Ureter (tissue), 1 donor: ENCODE measurements at places on chromosomes 5 and 9. TPM values are rescaled to one million over a fixed set of nuclear protein-coding genes. Genes with fewer than 3 reads are reported as not detected.

DNA sequence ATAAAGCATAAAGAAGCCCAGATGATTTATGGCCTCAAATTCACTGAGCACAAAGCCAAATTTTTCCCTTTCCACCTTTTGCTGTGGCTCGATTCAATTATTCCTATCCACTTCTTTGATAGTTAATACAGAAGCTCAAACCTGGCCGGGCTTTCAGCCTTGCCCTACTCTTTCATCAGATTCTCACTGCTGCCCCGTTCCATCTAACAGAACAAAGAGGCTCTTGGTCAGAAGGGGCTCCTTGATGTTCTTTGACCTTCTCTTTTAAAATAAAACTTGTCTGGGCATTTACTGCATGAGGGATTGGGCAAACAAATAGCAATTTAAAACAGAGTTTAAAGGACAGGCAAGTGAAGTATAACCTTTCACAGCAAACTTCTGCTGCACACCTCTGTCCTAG is 9.8 kb downstream of the GRXCR2 start:
- DNase-seq = no peak

DNA sequence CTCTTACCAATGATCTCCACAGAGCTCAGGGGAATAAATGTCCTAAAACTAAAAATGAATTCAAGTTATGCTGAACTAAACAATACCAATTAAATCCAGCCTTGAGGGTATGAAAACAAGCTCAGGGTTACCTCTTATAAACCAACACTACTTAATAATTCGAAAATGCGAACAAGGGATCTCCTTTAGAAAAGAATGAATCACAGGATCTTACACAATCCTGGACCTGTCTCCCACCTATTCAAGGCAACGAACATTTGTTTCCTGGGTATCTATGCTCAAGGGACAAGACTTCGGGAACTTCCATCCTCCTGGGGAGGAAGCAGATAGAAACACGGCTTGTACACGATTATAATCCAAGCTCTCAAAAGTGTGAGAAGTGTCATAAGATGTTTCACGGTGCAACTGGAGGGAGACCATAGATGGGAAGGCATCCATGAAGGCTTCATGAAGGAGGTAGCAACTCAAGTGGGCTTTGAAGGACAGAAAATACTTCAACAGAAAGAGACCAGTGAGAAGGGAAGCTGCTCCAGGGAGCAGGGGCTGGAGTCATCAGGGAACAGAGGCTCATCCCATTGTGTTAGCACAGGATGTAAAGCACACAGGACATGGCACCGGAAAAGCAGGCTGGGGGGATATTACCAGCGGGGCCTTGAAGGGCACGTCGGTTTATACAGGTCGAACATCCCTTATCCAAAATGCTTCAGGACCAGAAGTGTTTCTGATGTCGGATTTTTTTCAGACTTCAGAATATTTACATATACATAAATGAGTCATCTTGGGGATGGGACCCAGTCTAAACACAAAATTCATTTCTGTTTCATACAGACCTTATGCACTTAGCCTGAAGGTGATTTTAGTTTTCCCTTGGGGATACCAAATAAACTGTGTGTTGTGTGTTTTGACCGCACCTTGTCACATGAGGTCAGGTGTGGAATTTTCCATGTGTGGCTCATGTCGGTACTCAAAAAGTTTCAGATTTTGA is 87.4 kb downstream of the TLE1 start:
- DNase-seq = no peak

DNA sequence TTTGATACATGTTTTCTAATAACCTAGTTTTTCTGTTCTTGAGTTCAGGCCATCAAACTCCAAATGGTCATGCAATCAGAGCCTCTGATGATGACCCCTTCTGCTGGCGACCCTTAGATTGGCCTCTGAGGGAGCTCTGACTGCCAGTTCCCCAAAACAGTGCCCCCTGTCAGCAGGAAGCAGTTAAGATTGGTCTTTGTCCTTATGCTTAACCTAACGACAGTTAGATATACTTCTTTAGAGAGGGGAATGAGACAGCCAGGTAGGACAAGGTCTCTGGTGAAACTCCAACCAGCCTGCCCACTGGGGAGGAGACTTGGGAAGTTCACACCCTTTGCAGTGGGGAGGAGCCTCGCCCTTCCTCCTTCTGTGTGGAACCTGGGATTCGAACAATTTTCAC is 390.4 kb upstream of the KIF2A start:
- no peak for DNase-seq

DNA sequence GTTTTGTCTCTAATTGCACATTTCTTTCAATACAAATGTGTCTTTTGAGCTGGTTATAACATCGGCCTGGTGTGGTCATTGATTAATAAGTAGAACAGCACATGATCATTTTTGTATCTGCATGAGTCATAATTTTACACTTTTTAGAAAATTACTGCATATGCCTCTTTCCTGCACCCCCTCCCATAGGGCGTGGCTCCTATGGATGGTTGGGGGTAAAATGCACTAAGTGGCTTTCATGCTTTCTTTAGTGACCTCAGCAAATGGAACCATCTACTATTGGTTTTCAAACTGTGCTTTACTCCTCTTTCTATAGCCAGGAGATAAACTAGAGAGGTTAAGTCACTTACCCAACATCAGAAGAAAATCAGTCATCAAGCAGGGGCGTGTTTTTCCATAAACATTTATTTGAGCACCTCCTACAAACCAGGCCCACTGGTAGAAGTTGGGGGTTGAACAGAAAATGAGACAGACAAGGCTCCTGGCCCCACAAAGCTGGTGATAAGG is 3.8 kb downstream of the ANXA6 start:
- DNase-seq = no peak

DNA sequence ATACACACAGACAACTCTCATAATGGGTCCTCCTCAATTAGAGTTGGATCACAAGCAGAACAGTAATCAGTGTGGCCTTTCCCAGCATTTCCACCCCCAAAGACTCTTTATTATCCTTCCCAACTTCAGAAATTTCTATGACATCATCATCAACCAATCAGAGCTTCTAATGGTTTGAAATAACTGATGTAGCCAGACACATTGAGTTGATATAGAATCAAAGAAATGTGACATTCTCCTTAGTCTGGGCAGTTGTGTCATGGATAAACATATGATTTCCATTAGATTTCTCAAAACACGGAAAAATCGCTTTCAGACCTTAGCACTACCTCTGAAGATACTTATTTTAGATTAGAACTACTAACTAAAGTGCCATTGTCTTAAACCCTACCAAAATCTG is 75.7 kb upstream of the NFIB start:
- DNase-seq = no peak

DNA sequence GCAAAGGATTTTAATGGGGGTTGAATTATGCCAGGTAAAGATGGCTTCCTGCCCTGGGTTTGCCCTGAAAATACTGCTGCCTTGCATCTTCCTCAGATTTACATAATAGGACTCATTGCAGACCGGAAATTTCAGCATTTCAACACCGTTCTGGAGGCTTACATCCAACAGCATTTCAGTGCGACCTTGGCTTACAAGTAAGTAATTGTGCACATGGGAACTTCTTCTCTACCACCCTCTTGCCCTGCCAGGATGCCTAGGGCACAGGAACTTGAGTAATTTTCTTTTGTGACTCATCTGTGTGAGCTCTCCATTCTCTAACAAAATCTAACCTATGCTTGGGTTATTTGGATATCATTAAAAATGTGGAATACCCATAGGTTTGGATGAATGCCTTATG is 80.2 kb downstream of the DOCK2 start:
- DNase-seq = no peak

GRCh38 chr9:101727612-101728524 is 10.6 kb downstream of the GRIN3A start:
- DNase-seq = no peak

Gene ANKRD34B
- not detected for total RNA-seq

Gene PDZD2
- total RNA-seq = 7.8 TPM
